Renal cortex interstitium (tissue), 15 donors: ENCODE measurements at places on chromosomes 4 and X.
A peak's percentile ranks its signal among the peaks of the same experiment; 100 is the strongest.

DNA sequence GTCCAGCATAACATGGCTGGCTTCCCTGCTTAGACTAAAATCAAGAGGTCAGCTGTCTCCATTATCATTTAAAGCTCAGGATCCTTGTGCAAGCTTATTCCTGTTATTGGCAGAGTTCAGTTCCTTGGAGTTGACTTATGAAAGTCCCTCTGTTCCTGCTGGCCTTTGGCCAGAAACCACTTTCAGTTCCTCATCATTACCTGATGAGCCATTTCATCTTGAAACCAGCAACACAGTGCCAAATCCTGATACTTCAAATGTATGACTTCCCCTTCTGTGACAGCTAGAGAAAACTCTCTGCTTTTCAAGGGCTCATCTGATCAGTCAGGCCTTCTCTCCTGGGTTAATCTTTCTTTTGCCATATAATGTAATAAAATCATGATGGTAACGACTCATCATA lies 110.6 kb upstream of the FSTL5 start:
- DNase-seq = no peak

GRCh38 chrX:27519226-27519625 lies 56.1 kb upstream of the PPP4R3C start:
- DNase-seq = no peak

GRCh38 chrX:66042307-66043077 lies 2.6 kb upstream of the VSIG4 start:
- no peak for DNase-seq

GRCh38 chr4:179097741-179098140 lies 1655.5 kb upstream of the AGA start:
- peak; percentile 10 for DNase-seq

- DNase-seq = no peak
Observed at GRCh38 chr4:113666386-113667114, 95.0 kb downstream of the CAMK2D start.

GRCh38 chr4:184420402-184420801 lies 53.9 kb downstream of the IRF2 start:
- no peak for DNase-seq

DNA sequence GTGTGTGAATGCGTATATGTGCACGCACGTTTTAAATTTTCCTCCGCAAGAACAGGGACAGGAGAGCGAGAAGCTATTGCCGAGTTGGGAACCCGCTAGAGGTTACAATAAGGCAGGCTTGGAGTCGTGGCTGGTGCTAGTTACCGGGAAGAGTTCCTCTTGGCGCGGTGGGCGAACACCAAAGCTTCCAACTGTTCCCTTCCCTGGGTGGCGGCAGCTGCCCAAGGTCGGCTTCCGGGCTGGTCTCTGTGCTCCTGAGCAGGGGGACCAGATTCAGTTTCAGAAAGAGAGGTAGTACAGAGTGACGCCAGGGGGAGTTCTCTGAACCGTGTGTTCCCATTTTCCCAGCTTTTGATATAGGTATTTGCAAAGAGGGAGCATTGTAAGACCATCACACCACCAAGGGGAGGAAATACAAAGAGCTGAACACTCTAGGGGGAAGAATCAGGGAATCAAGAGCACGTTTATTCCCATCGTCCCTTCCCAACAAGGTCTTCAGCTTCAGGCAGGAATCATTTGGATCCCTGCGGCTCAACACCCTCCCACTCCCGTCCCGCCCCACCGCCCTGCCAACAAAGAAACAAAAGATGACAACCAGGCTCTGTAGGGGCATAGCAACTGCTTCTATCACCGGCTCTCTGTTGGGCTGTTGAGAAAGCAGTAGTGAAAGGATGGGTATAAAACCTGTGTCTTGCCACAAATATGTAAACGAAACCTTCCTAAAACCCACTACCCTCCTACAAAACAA lies 113.6 kb upstream of the TEX13C start:
- no peak for DNase-seq

GRCh38 chr4:54719378-54719777 lies 61.6 kb downstream of the KIT start:
- no peak for DNase-seq
